Left lobe of liver (tissue), 2 donors: ENCODE measurements at places on chromosomes 3 and 15. TPM values are rescaled to one million over a fixed set of nuclear protein-coding genes. Genes with fewer than 3 reads are reported as not detected.

The CYP11A1 gene
- 3.0 TPM for total RNA-seq

The PSTPIP1 gene
- 1.5 TPM for total RNA-seq

GRCh38 chr15:58731756-58732535, 17.6 kb downstream of the ADAM10 start:
- no peak for DNase-seq

- DNase-seq: no peak
These were observed 216.0 kb downstream of the DIPK2A start for GRCh38 chr3:144187531-144188210.

- DNase-seq: no peak
These were observed 38.3 kb downstream of the PIK3CA start for GRCh38 chr3:179186426-179186825.

DNA sequence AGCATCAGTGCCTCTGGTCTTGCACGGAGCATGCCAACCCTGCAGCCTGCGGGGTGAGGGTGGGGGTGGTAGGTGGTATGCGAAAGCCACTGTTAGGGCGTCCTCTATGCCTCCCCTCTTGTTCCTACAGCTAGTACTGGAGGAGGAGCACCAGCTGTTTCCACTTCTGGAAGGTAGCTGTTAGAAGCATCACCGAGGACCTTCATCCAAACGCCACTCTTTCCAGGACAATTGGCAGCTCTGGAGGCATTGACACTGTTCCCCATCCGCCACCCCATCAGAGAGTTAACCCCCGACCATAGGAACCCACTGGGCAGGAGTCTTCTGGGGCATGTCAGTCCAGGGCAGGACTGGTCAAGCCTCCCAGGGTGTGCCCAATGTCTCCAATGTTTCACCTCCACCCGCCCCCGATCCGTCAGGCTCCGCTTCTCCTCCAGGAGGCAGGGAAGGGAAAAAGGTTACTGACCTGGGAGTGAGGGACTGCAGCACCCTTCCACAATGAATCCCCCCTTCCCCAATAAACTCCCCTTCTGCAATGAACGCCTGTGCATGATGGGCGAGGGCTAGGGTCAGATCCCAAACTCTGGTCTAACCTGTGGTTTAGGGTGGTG, 487 bp downstream of the DUOX2 start:
- no peak for DNase-seq
